ENCODE measurements at places on chromosomes 1 and 21.

- DNase-seq = no peak
Observed at GRCh38 chr1:118075116-118075515, 109.9 kb downstream of the SPAG17 start.

- no peak for DNase-seq
Observed at GRCh38 chr1:15107911-15108310, 45.6 kb upstream of the TMEM51 start.

DNA sequence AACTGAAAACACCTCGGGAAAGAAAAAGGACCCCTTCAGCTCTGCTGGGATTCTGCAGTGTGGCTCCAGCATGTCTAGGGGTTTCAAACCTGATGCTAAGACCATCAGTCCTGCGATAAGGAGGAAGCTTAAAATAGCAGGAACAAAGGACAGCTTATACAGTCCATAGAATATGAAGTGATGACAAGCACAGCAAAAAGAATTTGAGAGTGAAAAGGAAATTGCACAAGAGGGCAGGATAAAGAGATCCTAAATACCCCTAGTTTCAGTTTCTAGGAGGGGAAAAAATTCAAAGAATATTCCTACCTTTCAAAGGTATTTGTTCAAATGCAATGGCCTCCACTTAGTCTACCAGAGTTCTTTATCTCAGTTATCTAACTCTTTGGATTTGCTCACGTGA is 171.4 kb downstream of the TGFB2 start:
- DNase-seq = peak; percentile 55

DNA sequence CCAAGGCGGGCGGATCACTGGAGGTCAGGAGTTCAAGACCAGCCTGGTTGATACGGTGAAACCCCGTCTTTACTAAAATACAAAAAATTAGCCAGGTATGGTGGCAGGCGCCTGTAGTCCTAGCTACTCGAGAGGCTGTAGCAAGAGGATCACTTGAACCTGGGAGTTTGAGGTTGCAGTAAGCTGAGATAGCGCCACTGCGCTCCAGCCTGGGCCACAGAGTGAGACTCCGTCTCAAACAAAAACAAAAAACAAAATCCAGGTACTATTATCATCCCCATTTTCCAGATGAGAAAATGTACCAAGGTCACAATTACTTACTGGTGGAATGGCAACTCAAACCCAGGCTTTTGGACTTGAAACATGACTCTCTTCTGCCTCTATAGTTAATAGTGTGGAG is 4.5 kb downstream of the TOMM20 start:
- DNase-seq = no peak

DNA sequence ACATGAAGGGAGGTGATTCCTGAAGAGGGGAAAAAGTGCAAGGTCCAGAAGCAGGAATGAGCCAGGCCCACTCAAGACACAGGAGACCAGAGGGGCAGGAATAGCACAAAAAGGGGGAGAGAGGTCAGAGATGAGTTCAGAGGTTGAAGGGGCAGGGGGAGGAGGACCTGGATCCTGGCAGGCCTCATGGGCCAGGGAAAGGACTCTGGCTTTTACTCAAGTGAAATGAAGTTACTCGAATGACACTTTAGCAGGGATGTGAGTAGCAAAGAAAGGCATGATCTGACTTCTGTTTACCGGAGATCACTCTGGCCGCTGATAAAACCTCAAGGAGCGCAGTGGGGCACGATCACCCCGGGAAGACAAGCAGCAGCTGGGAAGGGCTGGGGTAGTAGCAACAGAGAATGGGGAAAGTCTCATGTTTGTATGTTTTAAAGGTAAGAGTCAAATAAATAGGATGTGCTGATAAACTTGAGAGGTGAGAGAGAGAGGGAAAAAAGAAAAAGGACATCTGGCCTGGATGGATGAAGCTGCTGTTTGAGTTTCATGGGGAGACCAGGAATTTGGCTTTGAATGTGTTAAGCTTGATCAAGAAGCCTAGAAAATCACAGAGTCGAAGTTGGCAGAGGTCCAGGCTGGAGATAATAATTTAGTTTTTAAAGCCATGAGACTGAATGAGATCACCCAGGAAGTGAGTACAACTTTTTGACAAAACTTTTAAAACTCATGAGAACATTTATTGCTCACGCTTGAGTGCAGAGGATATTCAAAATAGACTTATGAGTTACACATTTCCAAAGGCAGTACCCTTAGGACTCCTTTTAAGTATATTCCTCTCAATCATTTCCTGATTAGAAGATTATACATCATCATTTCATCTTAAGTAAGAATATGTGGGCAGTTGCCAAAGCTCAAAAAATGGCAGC is 156.0 kb downstream of the RERE start:
- DNase-seq = peak; percentile 98

All from A673 (cell line).